ENCODE measurements at places on chromosomes 4 and X. TPM values are rescaled to one million over a fixed set of nuclear protein-coding genes. Genes with fewer than 3 reads are reported as not detected.

DNA sequence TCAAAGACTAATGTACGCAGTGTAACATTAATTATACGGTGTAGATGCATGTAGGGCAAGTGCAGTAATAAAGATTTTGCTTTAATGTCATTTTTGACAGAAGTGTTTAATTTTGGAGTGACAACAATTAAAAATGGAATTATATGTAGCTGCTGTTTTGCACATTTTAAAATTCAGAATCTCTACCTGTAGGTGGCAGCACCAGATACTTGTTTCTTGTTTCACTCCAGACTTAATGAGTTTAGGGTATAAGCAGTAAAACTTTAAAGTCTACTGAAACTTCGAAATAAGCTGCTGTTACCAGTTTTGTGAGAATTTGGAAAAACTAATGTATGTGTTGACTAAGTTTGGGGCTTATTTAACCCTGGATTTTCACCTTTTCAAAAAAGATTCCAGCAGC lies 144.9 kb downstream of the POLA1 start:
- DNase-seq, result no peak

- no peak for DNase-seq
These were observed 321.6 kb downstream of the TENM3 start for GRCh38 chr4:182564724-182565369.

DNA sequence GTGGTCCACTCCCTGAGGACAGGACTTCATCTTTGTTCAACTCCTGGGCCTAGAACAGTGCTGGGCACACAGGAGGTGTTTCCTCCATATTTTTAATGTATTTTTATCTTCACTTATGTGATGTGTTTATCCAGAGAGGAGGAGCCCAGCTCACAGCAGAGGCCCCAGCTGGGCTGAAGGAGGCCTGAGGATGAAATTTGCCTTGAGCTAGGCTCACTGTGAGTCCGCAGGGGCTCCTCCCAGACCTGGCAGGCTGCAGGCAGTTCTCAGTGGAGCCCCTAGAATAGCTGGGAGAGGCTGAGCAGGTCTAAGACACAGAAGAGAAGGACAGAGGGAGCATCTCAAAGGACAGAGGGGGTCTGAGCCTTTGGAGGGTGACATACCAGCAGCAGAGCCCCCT lies 26.8 kb downstream of the C4orf50 start:
- no peak for DNase-seq

GRCh38 chrX:40050532-40050931 lies 47.2 kb downstream of the BCOR start:
- DNase-seq, result no peak

DNA sequence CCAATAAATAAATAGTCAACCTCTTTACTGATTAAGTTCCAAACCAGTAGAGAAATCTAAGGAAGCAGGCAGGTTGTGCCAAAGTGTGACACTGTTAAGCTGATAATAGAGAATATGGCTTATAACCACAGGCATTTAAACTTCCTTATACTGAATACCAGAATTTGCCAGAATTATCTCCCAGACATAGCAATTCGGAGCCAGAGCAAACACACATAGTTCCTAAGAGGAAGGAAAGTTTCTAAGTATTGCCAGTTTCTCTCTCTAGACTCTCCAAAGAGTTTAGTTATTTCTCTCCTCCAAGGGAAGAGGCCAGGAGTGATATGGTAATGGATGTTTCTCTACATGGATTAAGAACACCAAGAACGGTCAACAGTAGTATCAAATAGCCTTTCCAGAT lies 191.7 kb upstream of the CPEB2 start:
- DNase-seq, result no peak

DNA sequence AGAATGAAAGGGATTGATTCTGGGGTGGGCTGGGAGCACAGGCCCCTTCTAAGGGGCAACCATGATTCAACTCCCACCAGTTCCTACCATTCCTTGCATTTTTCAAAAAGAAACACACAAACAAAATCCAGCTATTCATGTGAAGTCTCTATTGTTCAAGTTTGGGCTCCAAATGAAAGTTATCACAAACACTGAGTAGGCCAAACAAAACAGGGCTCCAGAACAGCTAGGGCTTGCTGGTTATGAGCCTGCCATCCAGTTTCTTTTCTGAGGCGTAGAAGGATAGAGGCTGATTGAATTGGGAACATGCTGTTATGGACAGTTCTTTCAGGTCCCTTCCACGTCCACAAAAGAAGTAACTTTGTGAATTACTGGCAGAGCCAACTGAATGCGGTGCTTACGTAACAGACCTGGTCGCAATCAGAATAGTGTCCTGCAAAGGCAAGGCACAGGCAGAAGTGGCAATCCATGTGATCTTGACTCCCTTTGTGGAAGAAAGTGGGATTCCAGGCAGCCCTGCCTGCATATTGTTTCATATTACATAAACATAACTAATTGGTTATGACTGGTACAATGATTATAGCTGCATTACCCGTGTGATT lies 244.5 kb downstream of the SCFD2 start:
- no peak for DNase-seq

- DNase-seq, result no peak
These were observed 52.2 kb downstream of the ABCG2 start for GRCh38 chr4:88106205-88106604.

The COQ2 gene
- 9.7 TPM for total RNA-seq

The MAGEA9B gene
- total RNA-seq, result not detected

The TSC22D3 gene
- 248 TPM for total RNA-seq

The TRAM1L1 gene
- not detected for total RNA-seq

The SYNPO2 gene
- 0.28 TPM for total RNA-seq
